ENCODE measurements at places on chromosomes 7 and 10.
A peak's percentile ranks its signal among the peaks of the same experiment; 100 is the strongest.

DNA sequence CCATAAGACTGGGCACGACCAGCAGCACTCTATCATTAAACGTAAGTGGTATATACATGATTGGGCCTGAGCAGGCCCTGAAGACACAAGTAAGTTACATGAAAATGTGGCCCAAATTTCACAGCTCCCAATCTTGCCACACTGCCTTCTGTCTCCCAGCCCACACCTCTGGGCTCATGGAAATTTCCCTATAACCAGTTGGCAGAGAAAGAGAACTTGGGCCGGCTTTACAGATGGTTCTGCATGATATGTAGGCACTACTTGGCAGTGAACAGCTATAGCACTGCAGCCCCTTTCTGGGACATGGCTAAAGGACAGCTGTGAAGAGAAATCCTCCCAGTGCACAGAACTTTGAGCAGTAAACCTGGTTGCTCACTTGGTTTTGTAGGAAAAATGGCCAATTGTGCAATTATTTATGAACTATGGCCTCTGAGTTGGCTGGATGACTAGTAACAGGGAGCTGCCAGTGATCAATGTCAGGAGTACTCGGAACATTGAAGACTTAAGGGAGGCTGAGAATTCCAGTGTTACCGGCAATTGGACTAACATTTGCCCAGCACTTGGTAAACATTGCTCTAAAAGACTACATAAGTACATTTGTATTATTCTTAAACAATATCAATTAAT is 1006.6 kb upstream of the LRRN3 start:
- DNase-seq: no peak

DNA sequence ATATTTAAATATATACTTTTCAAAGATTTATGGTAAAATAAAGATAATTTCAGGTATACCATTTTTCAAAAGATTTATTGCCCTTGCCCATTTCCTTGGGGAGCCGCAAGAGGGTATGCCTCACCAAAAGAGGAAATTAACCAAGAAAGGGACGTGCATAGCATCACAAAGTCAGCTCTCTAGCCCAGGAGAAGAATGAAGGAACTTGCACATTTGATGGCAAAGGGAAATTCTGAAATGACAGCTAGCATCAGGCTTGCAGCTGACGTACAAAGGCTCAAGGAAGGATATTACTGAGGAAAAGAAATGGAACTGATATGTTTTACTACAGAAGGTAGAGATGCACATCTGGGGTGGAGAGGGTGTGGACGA is 93.6 kb upstream of the RSU1 start:
- no peak for DNase-seq

DNA sequence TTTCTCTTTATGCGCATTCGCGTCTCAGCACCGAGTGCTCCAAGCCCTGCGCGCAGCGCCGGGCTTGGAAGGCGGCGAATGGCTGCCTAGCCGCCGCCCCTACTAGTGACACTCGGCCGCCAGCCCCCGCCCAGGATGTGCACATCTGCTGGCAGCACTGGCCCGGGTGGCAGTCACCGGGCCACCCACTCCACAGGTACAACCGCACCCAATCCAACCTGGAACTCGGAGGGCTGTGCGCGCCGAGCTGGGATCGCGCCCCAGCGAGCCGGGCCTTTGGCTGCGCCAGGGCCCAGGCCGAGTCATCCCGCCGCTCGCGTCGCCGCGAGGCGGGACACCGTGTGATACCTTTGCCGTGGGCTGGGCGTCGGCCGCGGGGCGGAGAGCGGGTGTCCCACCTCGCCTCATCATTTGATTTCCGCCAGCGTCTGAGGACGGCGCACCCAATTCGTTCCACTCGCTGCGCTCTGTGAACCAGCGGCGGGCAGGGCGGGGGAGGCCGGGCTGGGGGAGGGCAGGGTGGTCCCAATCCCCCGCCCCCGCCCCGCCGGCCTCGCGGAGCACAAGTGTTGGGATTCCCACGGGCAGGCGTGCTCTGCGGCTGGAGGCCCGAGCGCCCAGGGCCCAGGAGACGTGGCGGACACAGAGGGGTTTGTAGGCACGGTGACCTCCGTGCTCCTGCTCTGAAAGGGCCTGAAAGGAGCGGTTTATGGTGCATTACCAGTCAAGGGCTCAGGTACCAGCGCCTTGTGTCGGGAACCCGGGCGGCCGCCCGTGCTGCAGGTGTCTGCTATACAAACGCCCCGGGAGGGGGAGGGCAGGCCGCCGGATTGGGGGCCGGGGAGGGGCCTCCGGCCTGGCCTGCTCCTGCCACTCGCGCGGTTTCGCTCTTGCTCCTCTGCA is 17.8 kb upstream of the PTF1A start:
- DNase-seq: no peak

GRCh38 chr10:100710151-100710871 is 35.1 kb upstream of the PAX2 start:
- DNase-seq: no peak

DNA sequence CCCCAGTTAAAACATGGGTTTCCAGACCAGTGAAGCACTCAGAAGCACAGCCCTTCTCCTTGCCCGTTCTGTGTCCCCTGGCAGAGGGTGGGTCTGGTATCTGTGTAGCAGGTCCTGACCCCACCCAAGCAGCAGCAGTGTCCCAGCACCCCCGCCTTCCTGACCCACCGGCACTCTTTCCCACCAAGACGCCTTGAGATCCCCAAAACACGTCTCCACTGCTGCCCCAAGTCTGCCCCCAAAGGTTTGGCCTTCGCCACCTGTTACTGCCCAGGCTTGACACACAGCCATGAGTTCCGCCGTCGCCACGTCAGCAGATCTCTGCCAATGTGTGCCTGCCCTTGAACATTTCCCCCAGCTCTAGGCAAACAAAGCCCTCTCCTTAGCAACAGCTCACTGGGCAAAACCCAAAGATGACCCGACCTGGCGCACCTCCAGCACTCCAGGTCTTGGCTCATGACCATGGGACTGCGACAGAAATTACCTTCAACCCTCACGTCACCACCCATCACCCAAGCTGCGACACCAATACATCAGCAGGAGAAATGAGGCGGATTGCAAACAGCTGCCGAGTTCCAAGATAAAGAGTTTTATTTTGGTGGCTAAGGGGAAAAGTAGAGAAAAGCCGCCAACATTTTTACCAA is 75.6 kb downstream of the CTBP2 start:
- DNase-seq: no peak

GRCh38 chr7:51251290-51251689 is 65.3 kb downstream of the COBL start:
- no peak for DNase-seq

- DNase-seq: peak; percentile 80
Measured at GRCh38 chr7:34451923-34452322, 206.1 kb upstream of the NPSR1 start.

DNA sequence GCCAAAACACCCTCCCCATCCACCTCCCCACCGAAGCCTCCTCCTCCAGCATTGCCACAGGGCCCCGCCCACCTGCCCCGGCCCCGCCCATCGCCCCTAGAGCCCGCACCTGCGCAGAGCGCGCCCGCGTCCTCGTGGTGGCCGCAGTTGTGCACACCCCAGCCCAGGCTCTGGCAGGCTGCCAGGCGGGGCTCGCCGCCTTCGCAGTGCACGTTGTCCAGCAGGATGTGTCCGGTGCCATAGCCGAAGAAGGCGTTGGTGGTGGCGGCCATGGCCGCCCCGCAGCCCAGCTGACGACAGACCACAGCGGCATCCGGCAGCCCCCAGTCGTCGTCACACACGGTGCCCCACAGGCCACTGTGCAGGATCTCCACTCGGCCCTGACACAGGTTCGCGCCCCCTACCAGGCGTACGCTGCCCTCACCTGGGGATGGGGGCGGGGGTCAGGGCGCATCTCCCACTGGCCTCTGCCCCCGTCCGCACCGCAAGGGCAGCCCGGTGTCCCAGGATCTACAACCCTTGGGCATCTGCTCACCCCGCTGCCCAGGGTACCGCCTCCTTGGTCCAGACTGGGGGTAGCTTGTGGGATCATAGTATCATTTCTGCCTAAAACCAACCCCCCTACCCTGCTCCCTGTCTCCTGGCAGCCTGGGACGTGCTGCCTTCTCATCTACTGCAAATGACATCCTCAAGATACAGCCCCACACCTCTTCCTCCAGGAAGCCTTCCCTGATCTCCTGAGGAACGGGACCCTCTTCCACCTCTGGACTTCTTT is 11.9 kb downstream of the SSC4D start:
- peak; percentile 62 for DNase-seq

DNA sequence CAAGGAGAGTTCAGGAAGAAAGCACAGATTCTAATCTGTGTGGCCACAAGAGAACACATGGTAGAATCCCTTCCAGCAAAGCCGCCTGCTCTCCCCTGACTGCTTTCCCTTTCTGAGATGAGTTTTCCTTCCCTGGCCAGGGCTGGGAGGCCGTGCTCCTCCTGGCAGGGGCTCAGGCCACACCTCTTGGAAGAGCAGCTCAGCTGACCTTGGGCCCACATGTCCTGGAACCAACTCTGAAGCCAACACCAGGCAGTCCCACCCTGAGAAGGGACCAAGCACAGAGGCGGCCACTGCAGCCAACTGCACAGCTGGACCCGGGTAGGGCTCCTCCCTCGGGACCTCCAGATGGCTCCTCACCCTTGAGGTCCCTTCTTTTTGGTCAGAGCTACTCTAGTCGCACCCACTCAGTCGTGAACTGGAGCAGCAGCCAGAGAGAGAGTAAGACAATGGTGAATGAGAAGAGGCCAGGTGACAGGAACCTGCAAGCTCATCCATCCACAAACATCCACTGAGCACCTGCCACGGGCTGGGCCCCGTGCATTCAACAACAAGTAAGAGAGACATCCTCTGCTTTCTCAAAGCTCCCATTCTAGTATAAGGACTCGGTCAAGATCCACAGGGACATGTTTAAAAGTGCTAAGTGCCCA is 40.3 kb downstream of the FAM53B start:
- DNase-seq: peak; percentile 41

GRCh38 chr10:117222552-117222951 is 18.4 kb upstream of the SLC18A2 start:
- DNase-seq: no peak

GRCh38 chr7:149799397-149800168 is 26.2 kb upstream of the ZNF467 start:
- DNase-seq: no peak

DNA sequence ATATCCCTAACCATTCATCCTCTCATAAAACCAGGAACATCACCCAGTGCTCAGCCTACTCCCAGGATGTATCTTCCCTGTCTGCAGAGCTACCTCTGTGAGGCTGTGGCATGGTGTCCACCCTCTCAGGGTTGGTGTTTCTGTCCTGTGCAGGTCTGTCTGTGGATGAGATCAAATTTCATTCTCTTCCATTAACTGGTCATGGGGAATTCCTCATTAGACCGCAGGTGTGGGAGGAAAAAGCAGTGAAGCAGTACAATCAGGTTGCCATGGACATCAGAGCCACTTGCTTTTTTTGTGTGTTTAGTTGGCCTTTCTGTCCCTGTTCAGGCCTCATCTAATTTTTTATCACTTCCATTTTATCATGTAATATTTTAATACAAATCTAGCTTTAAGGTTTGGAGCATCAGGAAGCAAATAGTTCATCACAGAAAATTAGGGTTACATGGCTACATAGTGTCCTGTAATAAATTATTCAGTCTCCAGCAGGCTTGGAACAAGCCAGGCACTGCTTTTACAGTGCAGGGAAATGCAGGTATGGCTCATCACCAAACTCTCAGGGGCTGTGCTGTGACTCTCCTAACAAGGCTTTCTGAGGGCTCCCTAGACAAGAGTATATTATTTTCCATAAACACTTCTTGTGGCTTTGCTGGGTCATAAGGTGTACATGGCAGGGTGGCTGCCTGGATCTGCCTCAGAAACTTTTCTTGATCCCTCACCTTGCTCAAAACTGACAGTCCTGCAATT is 594.9 kb upstream of the IGFBP3 start:
- no peak for DNase-seq

DNA sequence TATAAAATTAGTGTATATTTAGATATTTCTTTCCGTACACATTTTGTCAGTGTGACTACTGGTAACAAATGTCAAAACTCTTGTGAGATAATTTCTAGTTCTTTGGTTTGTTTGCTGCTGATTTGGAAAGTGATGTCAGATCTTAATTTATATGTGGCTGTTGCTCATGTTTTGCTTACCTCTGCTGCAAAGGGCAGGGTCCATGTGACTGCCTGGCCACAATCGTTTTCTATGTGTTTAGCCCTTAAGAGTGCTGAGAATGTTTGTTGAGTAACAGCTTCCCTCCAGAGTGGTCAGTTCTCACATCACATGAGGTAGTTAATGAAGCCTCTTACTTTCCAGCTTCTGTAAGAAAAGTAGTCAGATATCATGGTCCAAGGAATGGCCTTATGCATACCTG is 4.2 kb downstream of the NRBF2 start:
- DNase-seq: peak; percentile 94

- DNase-seq: peak; percentile 19
Measured at GRCh38 chr10:67306588-67307205, 380.9 kb downstream of the LRRTM3 start.

GRCh38 chr7:87107949-87108776 is 44.1 kb upstream of the DMTF1 start:
- no peak for DNase-seq

- no peak for DNase-seq
Measured at GRCh38 chr7:2980401-2981102, 63.1 kb downstream of the CARD11 start.

GRCh38 chr10:13788711-13789447 is 202.1 kb downstream of the PRPF18 start:
- peak; percentile 65 for DNase-seq

DNA sequence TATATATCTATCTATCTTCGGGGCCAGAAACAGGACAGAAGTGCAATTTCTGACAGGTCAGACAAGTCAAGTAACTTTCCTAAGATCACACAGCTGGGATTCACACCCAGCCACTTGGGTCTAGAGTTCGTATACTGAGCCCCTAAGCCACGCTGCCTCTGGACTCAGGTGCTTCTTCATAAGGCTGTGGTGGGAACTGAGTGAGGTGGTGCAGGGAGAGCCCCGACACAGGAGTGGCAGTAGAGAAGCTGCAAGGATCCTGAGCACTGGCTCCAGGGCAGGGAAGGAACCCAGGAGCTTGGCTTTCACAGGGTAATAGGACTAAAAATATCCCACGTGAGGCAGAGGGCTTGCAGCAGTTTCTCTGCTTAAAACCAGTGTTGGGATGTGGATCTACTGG is 33.8 kb downstream of the C10orf53 start:
- no peak for DNase-seq

DNA sequence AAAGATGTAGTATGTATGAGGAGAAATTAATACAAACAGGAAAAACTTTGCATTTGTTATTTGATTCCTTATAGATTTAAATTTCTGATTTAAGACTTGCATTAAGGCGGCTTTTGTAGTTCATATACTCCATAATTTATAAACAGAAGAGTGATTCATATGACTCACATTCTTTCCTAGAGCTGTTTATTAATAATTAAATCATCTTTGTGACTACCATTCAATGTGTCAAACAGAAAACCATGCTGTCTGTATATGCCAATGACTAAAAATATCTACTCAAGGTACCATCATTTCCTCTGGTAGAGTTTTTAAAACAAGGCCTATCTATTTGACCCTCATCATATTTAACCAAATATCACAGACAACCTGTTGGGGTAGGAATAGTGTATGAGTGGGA is 501.7 kb downstream of the PARD3 start:
- DNase-seq: no peak

GRCh38 chr10:58319599-58319998 is 15.2 kb upstream of the UBE2D1 start:
- peak; percentile 1 for DNase-seq
